ENCODE measurements at places on chromosomes 16 and 17.
A peak's percentile ranks its signal among the peaks of the same experiment; 100 is the strongest.

GRCh38 chr16:56747486-56748045, 17.6 kb downstream of the NUP93 start:
- no peak for DNase-seq

DNA sequence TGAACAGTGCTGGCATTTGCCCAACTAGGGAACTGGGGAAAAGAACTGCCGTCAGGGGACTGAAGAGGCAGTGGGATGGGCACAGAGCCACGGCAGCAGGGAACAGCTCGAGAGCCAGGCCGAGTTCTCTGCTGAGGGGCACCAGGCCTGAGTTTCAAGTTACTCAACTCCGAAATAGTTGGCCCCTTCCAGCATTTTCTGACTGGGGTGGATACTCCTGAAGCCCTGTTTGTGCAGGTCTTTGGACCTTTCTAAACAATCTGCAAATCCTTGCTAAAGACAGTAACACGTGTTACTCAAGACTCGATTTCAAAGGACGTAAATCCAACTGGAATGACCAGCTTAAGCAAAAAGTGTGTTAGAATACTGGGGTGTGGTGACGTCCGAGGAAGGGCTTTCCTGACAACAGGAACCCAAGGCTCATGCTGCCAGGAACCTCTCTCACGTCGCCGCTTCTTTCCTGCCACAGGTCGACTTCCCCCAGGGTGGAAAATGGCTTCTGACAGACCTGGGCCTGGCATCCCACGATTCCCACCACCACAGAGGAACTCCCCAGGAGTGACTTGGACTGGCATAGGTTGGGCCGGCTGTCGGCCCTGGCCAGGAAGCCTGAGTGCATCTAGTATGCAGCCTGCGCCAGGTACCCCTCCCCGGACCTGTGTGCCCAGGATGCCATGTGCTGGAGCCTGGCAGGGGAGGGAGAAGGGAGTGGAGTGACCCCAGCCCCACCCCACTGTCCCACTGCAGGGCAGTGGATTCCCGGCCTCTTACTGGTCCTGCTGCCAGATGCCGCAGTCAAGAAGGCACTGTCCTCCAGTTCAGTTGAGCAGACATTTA, 71.9 kb downstream of the N4BP1 start:
- DNase-seq = no peak

DNA sequence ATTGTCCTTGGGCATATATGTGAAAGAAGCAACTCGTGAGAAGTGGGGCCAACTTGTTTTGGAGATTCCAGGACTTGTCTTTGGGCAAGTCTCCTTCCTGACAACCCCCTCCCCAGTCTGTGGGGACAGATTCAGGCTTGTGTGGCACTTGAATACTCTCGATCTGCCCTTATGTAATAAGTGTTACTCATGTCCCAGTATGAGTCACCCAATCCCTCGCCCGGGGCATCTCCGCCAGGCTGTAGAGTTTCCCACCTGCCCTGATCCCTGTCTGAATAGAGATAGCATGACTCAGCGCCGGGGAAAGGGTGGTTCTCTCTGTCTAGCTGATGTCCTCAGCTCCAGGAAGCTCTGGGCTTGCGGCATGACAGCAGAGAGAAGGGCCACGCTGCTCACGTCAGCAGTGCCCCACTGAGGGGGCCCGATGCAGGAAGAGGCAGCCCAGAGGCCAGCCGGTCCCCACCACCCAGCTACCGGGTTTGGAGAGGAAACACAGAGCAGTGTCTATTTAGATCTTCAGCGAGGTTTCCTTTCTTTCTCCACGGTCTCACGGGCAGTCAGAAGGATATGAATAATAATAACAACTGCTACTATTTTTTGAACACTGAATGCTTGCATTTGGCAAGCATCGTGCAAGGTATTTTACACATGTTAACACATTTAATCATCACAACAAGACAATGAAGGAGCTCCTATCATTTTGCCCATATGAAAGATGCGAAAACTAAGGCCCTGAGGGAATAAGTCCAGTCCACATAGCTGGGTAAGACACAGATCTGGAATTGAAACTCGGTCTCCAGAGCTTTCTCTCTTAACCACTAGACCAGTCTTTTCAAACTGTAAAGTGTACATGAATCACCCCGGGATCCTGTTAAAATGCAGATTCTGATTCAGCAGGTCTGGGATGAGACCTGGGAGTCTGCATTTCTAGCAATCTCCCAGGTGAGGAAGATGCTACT, 426.7 kb upstream of the MAF start:
- DNase-seq = no peak

- DNase-seq = no peak
Observed at GRCh38 chr17:30244853-30245385, 9.4 kb upstream of the SLC6A4 start.

GRCh38 chr17:39782481-39782880, 44.7 kb downstream of the GRB7 start:
- DNase-seq = no peak

GRCh38 chr16:51900221-51900780, 646.6 kb downstream of the TOX3 start:
- no peak for DNase-seq

DNA sequence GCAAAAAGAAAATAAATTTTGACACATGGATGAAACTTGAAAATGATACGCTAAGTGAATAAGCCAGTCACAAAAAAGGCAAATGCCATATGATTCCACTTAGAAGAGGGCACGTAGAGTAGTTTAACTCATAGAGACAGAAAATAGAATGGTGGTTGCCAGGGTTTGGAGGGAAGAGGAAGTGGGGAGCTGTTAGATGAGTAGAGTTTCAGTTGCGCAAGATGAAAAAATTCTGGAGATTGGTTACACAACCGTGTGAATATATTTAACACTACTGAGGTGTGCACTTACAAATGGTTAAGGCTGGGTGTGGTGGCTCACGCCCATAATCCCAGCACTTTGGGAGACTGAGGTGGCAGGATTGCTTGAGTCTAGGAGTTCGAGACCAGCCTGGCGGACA, 93.4 kb upstream of the TMEM132E start:
- no peak for DNase-seq

DNA sequence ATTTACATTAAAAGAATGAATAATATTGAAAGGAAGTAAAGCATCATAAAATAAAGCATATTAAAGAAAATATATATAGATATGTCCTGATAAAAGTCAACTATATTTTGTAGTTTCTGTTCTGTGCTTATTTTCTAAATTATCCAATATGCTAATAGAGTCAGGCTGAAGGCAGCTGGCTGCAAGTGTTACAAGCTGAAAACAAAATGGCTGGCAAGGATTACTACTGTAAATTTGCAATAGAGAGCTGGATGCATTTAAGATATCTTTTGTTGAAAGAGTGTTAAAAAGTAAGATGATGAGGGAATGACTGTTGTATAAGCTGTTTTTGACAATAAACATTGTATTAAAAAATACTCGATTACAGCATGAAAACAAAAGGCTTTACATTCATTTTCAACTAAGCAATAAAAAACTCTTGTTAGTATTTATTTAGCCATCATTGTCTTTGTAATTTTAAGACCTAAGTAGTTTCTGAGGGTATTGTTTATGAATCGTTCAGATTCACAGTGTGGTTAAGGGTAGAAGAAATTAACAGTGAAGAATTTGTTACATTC, 76.3 kb downstream of the TANC2 start:
- peak; percentile 24 for DNase-seq

- no peak for DNase-seq
Observed at GRCh38 chr17:55742272-55743102, 8.4 kb upstream of the PCTP start.

DNA sequence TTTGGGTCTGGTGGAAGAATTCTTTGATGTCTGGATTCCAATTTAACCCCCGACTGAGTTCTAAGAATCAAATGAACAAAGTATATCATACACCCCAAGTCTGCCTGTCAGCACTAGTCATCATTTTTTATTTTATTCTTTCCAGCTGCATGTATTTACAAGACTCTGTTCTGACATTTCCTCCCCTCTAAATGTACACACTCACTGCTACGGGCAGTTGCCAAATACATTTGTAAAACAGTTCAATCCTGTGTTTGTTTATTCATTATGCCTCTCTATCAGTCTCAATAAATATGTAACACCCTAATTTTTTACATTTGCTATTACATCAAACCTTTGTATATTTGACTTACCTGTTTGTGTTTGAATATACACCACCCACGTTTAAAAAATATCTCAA, 422.3 kb upstream of the PSMD7 start:
- no peak for DNase-seq

DNA sequence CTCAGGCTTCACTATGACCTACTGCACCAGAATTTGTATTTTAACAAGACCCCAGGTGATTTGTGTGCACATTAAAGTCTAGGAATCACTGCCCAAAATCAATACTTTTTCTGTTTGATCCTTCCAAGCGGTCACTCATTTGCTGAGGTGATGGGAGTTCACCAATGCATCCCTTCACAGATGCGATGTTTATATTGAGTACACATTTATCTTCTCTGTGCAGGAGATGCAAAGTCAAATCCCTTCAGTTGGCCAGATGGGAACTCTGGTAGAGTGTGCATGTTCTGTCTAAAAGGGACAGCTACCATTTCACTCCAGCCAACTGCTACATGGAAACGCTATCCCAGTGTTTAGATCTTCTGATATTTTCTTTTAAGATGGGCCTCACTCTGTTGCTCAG, 122.6 kb upstream of the HS3ST2 start:
- DNase-seq = no peak

DNA sequence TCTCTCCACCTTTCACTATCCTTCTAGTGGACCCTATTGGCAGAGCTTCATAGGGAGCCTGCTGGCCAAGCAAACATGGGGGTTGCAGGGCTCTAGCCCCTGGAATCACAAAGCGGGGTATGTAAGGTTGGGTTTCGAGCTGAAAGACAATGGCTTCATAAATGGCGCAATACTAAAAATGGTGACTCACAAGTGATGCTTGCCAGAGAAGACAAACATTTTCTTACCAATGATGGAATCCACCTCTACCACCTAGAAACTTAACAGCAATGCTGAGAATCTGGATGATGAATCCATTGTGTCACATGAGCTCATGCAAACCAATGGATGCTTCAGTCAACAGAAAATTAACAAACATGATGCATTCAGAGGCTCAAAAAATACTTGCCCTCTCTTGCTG, 375.3 kb upstream of the PSMD7 start:
- DNase-seq = no peak

DNA sequence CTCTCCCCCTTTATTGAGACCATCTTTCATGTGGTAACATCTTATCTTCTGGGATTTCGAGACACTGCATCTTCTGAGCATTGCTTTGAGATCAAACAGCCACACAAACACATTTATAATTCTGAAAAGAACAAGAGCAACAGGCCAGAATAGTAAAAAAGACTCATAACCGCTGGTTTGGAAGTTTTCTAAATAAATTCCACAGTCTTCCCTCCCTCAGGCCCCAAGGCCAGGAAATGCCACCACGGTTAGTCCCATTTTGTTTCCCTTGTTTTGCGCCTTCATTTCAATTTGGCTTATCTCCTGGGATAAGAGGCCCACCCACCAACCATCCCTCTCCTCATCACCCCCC, 25.3 kb downstream of the LITAF start:
- no peak for DNase-seq

DNA sequence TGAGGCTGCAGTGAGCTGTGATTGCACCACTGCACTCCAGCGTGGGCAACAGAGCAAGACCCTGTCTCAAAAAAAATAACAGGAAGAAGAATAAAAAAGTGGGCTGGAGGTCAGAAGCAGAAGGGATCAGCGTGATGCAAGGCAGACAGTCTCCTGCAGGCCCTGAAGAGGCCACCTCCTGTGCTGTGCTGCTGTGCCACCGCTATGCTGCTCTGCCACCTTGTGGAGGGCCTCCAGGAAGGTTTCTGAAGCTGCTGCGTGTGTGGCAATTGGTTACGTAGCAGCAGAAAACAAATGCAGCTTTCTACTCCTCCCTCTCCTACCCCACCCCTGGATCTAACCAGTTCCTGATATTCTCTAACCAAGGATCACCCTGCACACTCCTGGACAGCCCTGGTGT, 815.5 kb downstream of the KCNJ18 start:
- DNase-seq = no peak

- DNase-seq = no peak
Observed at GRCh38 chr16:79712276-79712675, 111.7 kb upstream of the MAF start.

- no peak for DNase-seq
Observed at GRCh38 chr17:10920558-10921108, 82.7 kb upstream of the PIRT start.

Measured in NCI-H774 (cell line).